Right lung (tissue), 10 donors: ENCODE measurements at places on chromosomes 12 and 14. TPM values are rescaled to one million over a fixed set of nuclear protein-coding genes. Genes with fewer than 3 reads are reported as not detected.

Gene MARCHF9
- 16.5 TPM for polyA plus RNA-seq

GRCh38 chr14:71212683-71213107 is 305.4 kb downstream of the PCNX1 start:
- no peak for DNase-seq

DNA sequence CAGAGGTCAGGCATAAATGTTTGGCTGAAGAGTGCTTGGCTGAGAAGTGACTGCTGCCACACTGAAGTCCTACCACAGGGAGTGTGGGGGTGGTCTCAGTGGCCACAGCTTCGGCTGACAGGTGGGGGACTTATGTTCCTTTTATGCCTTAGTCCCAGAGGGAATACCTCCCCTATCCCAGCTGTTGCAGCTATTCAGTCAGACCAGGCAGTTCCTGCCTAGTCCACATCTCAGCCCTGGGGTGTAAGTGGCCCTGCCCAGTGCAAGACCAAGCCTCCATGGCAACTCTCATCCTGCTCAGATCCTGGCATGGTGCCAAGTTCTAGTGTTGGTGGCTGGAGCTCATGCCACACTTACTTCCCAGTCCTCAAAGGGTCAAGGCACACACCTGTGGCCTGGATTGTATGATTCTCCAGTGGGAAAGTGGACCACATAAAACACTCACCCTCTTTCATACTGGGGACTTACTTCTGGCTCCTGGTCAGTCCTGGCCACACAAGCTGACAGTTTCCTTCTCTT is 161.3 kb upstream of the CAND1 start:
- no peak for DNase-seq

DNA sequence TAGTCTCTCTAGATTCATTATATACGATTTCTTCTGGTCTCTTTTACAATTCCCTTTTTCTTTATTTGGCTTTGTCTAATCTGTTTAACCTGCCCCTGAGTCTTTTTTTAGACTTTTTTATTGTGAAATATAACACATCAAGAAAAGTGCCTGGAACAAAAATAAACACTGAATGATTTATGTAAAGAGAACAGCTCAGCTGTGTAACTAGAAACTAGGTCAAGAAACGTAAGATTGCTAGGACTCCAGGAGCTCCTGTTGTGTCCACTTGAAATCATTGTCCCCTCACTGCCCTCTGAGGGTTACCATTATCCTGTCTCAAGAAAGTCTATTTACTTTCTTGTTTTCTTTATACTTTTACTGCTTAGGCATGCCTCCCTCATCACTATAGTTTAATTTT is 23.1 kb downstream of the EXD2 start:
- no peak for DNase-seq

GRCh38 chr14:83355609-83356008 is 1822.0 kb upstream of the SEL1L start:
- DNase-seq: no peak

DNA sequence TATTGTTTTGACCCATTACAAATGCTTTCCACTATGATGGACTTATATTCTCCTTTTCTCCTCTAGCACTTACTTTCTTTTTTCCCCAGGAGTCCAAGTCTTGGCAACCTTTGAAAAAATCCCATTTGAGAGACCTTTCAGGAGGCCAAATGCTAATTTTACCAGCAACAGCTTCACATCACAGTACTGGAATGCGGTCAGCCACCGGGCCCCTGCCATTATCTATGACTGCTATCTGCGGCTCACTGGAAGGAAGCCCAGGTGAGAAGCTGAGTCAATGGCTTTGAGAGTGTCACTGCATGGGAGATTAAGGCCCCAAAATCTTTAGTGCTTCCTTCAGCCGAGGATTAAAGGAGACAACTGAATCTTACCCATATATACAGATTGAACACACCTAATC is 64.2 kb downstream of the ERGIC2 start:
- DNase-seq: no peak

- DNase-seq: no peak
These were observed 24.4 kb downstream of the PITPNM2 start for GRCh38 chr12:123126294-123127181.

GRCh38 chr12:5200278-5201087 is 156.8 kb downstream of the KCNA5 start:
- DNase-seq: peak; percentile 30
